ENCODE measurements at places on chromosomes 6 and 20.
A peak's percentile ranks its signal among the peaks of the same experiment; 100 is the strongest.

- DNase-seq = no peak
Measured at GRCh38 chr20:37396416-37397075, 50.6 kb downstream of the SRC start.

DNA sequence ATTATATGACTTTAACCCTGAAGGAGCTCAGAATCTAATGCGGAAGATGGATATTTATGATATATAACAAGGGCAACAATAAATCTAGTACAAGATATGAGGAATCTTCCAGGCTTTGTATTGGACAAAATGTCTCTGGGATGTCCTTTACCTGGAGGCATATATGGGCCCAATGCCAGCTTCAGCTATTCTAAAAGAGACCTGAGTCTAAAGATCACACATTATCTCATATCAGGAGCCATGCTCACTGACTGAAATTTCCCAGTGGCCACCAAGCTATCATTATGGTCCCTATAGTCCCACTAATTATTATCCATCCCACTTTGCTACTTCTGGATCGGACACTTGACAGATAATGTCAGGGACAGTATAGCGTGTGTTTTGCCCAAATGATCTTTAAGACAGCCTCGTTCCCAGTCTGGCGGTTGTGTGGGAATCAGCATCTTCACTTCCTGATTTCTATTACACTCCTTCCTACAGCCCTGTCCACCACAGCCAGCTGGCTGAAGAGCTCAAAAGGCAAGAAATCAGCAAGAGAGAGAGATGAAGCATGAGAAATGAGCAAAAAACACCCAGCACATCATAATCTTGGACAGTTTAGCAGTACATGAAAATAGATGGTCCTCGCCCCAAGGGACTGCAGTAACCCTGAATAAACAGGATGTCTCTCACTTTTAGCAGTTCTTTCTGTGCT, 34.9 kb downstream of the KLHL31 start:
- no peak for DNase-seq

GRCh38 chr20:63404129-63405085, 43.3 kb upstream of the CHRNA4 start:
- DNase-seq = no peak

DNA sequence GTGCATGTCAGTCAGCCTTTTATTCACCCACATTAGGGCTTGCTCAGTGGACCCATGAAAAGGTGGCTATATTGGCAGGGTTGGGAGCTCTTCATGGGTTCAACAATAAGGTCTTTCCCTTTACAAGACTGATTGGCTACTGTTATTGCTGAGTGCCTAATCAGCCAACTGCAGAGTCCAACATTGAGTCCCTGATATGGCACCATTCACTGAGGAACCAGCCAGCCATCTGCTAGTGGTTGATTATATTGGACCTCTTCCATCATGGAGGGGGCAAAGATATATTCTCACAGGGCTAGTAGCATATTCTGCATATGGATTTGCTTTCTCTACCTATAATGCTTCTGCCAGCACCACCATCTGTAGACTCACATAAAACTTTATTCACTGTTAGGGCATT, 69.9 kb downstream of the CDKAL1 start:
- no peak for DNase-seq

GRCh38 chr6:7819431-7820015, 91.1 kb downstream of the TXNDC5 start:
- no peak for DNase-seq

DNA sequence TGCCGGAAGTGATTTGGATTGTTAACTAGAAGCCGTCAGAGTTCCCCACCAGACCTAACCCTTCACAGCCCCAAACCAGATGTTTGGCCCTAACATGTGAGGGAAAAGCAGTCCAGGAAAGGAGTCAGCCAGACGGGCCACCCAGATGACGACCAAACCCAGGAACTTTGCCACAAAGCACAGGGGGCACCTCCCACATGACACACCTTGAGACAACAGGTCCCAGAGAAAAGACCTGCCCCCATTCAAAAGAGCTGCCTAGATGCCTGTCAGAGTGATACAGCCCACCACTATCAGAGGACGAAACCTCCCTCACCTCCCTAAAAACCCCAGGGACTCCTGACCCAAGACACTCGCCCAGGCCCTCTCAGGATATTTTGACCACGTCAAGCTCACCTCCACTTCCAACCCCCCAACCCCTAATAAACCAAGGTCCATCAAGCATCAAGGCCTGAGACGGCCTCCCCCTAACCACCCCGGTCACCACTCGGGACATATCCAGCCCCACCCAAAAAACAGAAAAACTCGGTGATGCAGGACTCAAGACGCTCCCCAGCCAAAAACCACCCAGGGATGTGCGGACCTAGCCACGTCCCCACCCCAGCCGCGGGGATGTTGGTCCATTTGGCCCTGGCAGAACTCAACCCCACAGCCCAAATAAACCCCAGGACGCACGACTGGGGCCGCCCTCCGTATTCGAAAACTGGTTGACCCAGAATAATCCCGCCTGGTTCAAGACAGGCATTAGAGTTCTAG, 662 bp downstream of the ZNF343 start:
- no peak for DNase-seq

DNA sequence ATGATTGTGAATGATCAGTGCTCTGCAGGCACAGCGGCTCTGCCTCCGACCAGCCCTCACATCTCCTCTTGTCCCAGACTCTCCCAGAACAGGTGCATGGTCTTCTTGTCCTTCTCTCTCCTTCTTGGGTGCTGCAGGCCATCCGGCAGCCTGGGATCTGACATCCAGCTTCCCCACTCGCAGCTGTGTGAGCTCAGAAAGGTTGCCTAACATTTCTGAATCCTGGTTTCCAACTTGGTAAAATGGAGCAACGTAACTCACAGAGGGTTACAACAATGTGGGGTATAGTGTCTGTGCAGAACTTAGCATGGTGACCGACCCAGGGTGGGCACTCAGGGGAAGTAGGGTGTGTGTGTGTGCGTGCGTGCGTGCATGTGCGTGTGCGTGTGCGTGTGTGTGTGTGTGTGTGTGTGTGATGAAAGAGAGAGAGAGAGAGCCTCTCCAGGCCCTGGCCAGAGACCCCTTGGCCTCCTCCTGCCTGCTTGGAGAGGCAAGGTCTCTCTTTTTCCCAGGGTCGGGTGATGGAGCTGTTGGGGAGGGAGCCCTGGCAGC, 110.1 kb downstream of the SNX5 start:
- no peak for DNase-seq

GRCh38 chr6:157521362-157522335, 140.7 kb downstream of the ZDHHC14 start:
- DNase-seq = no peak

DNA sequence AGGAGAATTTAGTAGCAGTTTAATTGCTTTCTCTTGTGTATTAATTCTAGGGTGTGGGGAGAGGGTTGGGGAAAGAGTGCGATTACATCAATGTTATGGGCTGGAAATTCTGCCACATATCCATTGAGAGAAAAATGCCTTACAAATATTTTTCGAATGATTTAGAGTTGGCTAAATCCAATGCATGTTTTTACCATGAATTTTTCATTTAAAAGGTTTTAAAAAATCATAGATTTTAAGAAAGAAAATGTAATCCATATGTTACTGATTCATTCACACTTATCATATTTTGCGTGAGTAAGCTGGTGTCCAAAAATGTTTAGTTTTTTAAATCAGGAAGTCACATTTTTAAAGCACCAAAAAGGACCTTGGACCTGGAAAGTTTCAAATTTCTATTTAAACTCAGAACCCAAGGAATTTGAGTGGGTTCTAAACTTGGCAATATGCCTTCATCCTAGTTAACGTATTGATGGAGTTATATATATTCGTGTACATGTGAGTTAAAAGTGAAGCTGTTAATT, 627.4 kb upstream of the CITED2 start:
- peak; percentile 48 for DNase-seq

DNA sequence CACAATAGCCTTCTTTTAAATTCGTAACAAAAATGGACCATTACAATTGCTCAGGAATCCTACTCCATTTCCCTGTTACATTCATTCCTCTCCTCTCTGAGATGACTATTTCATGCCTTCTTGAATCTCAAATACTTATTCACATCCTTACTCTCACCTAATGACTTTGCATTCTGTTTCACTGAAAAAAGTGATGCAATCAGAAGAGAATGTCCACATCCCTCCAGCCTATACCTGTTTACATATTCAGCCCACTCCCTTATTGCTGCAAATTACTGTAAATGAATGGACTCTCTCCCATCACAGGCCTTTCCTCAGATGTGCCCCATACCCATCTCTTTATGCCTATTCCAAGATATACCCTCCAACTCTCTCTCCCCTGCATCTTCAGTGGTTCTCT, 8.6 kb downstream of the TAAR1 start:
- DNase-seq = no peak

- no peak for DNase-seq
Measured at GRCh38 chr6:66336176-66336575, 629.1 kb upstream of the EYS start.

DNA sequence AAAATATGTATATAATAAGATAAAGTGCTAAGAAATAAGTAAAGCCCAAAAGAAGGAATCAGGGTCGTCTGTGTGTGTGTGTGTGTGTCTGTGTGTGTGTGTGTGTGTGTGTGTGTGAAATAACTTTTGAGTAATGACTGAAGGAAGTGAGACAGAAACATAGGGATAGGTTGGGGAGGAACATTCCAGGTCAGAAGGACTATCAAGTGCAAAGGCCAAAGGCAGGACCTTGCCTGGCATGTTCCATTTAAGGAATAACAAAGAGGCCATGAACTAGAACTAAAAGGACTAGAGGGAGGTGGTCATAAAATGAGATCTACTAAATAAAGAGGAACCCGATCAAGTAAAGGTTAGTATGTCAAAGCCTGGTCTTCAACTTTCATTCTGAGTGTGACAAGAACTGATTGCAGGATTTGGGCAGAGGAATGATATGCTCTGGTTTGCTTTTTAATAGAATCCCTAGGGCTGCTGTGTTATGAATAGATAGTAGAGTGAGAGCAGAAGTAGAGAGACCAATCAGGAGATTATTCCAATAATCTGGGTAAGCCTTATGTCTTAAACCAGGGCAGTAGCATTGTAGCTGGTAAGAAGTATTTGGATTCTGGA, 6.9 kb downstream of the ENPP3 start:
- DNase-seq = no peak

GRCh38 chr20:61246269-61246668, 5.8 kb upstream of the CDH4 start:
- no peak for DNase-seq

DNA sequence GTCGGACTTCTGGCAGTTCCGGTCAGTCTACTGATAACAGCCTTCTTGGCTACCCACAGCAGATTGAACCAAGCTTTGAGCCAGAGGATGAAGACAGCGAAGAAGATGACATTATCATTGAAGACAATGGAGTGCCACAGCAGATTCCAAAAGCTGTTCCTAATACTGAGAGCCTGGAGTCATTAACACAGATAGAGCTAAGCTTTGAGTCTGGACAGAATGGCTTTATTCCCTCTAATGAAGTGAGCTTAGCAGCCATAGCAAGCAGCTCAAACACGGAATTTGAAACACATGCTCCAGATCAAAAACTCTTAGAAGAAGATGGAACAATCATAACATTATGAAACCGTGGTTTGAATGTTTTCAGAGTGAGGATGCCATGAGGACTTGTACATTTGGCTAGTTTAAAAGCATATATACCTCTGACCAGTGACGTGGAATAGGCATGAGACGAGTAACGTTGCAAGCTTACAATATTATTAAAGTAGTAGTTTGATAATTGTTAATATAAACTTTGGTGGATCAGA, 18.8 kb downstream of the PARD6B start:
- no peak for DNase-seq

- DNase-seq = no peak
Measured at GRCh38 chr6:106702046-106702445, 72.7 kb downstream of the QRSL1 start.

DNA sequence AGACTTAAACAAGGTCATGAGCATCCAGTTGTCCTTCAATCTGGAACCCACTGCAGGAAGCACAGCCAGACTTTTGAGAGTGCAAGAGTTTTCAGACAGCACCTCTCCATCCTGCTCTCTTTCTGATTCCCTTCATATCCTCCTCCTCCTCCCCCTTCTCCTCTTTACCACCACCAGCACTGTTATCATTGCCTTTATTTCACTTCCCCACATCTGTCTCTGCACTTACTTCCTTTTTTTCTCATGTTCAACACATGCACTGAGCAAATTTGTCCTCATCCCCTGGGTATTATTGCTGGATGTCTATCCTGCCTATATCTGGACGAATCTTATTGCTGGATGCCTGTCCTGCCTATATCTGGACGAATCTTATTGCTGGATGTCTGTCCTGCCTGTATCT, 554.8 kb downstream of the DHX35 start:
- no peak for DNase-seq

All from amniotic stem cell (primary cell).